ENCODE measurements at places on chromosomes 4 and X.

- no peak for DNase-seq
Observed at GRCh38 chr4:2794486-2795299, 1.8 kb downstream of the SH3BP2 start.

DNA sequence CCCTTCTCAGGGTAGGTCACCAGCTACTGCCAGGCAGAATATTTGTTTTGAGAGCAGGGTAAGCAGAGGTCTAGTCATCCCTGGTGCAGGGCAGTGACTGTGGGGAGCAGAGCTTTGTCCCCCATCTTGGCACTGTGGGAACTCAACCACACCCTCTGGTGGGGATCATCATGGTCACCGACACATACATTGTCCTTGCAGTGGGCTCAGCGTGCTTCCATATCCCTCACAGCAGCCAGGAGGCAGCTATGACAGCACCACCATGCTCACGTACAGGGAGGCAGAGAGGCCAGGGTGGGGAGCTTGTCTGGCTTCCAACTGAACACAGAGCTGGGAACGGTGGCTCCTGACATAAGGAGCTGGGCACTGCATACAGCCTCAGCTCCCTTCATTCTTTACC lies 102.3 kb downstream of the ENPP6 start:
- no peak for DNase-seq

DNA sequence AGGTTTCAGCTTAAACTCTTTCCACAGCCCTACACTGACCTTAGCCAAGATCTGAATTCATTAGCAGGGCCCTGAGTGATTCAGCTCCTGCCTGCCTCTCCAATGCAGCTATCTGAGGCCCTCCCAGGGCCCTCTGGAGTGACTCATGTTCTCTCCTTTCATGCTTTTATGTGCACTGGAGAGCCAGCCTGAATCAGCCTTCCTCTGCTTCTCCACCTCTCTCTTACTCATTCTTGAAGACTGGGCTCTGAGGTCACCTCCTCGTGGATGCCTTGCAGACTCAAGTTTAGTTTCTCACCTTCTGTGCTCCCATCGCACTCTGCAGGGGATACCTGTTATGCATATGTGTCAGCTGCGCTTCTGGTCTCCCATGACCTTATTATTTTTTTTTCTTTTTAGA lies 3.1 kb upstream of the OCIAD2 start:
- DNase-seq: peak; percentile 88

DNA sequence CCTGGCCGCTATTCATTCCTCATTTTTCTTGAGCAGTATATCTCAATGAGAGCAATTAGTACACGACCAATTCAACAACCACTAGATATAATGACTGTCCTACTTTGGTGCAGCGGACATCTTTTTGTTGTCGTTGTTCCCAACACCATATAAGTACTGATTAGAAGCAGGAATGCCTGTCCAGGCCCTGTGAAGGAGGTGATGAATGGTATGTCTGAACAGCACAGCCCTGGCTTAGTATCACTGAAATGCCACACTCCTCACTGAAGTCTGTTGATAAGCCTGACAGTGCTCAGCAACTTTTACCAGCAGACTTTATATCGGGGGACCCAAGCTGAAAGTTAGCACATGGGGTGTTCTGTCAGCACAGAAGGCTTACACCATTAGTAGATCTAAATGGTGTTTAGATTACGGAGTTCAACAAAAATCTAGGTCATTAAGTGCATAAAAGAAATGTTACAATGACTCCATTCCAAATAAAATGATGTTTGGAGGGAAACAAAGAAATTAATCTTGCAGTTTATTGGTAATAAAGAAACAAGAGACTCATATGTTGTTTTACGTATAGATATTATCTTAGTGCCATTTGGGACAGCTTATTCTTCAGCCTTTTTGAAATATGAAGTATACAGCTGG lies 228.3 kb upstream of the TTC29 start:
- DNase-seq: no peak

- DNase-seq: no peak
Observed at GRCh38 chrX:55638933-55639332, 15.7 kb downstream of the FOXR2 start.

- no peak for DNase-seq
Observed at GRCh38 chr4:183422962-183423631, 21.3 kb upstream of the CDKN2AIP start.

DNA sequence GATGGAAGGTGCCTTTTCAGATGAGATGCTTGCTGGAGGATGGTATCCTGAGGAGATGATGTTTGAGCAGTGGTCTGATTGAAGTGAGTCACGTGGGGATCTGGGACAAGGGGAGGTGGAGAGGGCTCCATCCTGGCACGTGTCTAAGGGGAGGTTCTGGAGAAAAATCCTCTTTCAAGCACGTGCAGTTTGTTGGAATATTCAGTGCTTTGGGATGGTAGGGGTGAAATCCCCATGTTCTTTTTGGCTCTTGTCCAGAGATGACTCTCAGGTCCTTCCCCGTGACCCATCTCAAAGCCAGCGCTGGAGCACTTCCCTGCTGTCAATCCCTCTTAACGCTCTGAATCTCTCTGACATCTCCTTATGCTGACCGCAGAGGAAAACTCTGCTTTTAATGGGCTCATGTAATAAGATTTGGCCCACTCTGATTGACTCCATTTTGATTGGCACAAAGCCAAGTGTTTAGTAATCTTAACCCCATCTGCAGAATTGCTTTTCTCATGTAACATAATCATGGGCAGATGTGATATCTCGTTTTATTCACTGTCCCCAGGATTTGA lies 10.8 kb upstream of the KLKB1 start:
- DNase-seq: peak; percentile 25

GRCh38 chr4:147928400-147928799 lies 196.5 kb downstream of the ARHGAP10 start:
- DNase-seq: no peak

All from myocyte (in vitro differentiated cells).